Kidney (tissue), 22 donors: ENCODE measurements at places on chromosomes 3 and 15. TPM values are rescaled to one million over a fixed set of nuclear protein-coding genes. Genes with fewer than 3 reads are reported as not detected.
A peak's percentile ranks its signal among the peaks of the same experiment; 100 is the strongest.

DNASE1L3 gene
- total RNA-seq, result 24.9 TPM

RTF1 gene
- 29.7 TPM for total RNA-seq

EOMES gene
- total RNA-seq, result 1.3 TPM

IL16 gene
- total RNA-seq, result 19.9 TPM

PIERCE2 gene
- 2.7 TPM for total RNA-seq

SLC24A5 gene
- not detected for total RNA-seq

DAZL gene
- total RNA-seq, result not detected

NR2E3 gene
- total RNA-seq, result 0.19 TPM

SELENOS gene
- 66.0 TPM for total RNA-seq

DNA sequence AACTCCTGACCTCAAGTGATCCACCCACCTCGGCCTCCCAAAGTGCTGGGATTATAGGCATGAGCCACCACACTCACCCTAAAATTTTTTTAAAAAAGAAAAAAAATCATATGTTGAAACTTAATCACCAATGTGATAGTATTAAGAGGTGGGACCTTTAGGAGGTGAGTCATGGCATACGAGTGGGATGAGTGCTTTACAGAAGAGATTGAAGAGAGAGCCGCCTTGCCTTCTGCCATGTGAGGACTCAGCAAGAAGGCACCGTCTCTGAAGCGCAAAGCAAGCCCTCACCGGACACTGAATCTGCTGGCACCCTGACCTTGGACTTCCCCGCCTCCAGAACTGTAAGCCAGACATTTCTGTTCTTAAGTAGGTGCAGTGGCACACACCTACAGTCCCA lies 5.5 kb downstream of the ARPIN start:
- H3K36me3 ChIP-seq, result no peaks in the 10 kb centered on the region
- no peak for DNase-seq
- H3K4me3 ChIP-seq, result no peak overlapping the region
- no peak overlapping the region for H3K27ac ChIP-seq
- no peaks in the 10 kb centered on the region for H3K4me1 ChIP-seq
- no peaks in the 10 kb centered on the region for H3K27me3 ChIP-seq

GRCh38 chr15:61750271-61751084 lies 309.8 kb downstream of the VPS13C start:
- no peaks in the 10 kb centered on the region for H3K36me3 ChIP-seq
- DNase-seq, result peak; percentile 59
- H3K4me3 ChIP-seq, result no peak overlapping the region

DNA sequence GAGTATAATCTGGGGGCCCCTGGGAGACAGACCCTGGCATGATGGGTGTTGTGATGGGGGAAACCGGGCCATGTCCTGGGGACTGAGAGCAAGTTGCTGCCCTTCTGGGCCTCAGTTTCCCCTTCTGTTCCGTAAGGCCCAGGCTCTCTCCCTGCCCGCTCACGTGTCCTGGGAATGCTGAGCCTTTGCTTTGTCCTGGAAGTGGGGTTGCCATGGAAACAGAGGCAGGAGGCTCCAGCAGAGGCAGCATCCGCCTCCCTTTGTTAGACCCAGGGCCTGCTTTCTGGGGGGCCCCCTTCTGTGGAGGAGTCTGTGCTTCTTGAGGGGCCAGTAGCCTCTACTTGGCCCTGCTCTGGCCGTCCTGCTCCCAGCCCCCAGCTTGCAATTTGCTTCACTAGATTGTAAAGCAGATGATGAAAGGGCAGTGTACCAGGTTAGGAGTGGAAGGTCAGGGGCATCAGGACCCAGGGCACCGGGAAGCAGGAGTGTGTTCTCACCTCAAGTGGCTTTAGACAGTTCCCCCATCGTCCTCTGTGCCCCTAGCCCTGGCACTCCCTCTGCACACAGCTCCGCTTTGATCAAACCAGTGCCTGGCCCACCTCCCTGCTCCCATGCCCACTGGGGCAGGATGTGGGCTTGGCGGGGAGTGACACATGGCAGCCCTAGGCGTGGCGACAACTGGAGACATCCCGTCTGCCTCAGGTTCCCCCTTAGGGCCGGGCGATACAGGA lies 105.6 kb downstream of the FBLN2 start:
- no peaks in the 10 kb centered on the region for H3K36me3 ChIP-seq
- H3K27me3 ChIP-seq, result no peaks in the 10 kb centered on the region
- H3K4me1 ChIP-seq, result peaks cover 4% of the 10 kb centered on the region

- H3K27me3 ChIP-seq, result no peaks in the 10 kb centered on the region
- H3K27ac ChIP-seq, result peak overlapping the region; percentile 94
- H3K4me1 ChIP-seq, result peaks cover 37% of the 10 kb centered on the region
- no peak overlapping the region for H3K4me3 ChIP-seq
- no peaks in the 10 kb centered on the region for H3K36me3 ChIP-seq
These were observed 43.0 kb downstream of the FLNB start for GRCh38 chr3:58051196-58051595.

GRCh38 chr3:44914936-44915335 lies 40.5 kb downstream of the TGM4 start:
- DNase-seq, result no peak
- no peaks in the 10 kb centered on the region for H3K36me3 ChIP-seq
- no peaks in the 10 kb centered on the region for H3K4me1 ChIP-seq
- H3K27ac ChIP-seq, result no peak overlapping the region

GRCh38 chr3:123781138-123781537 lies 103.0 kb downstream of the MYLK start:
- H3K4me3 ChIP-seq, result no peak overlapping the region
- no peak for DNase-seq
- no peaks in the 10 kb centered on the region for H3K27me3 ChIP-seq
- peaks cover 30% of the 10 kb centered on the region for H3K4me1 ChIP-seq
- H3K36me3 ChIP-seq, result no peaks in the 10 kb centered on the region
- no peak overlapping the region for H3K27ac ChIP-seq

DNA sequence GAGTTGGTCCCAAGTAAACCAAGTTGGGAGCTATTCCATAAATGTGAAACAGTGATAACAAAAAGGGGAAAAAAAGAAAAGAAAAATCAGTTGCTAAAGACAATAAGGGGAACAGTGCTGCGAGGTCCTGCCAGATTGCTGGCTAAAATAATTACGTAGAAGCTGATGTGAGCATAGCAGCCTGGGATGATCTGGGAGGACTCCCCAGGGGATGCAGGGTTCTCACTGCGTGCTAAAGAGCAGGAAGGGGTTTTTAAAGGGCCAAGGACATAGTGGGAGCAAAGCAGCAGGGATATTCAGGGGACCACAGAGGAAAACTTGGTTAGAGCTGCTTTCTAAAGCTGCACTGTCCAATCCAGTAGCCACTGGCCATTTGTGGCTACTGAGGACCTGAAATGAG lies 133.0 kb upstream of the UMPS start:
- H3K27me3 ChIP-seq, result no peaks in the 10 kb centered on the region
- no peak for DNase-seq
- no peak overlapping the region for H3K27ac ChIP-seq

- no peak overlapping the region for H3K27ac ChIP-seq
- no peak for DNase-seq
These were observed 228.0 kb upstream of the ADAMTS9 start for GRCh38 chr3:64915778-64916177.

DNA sequence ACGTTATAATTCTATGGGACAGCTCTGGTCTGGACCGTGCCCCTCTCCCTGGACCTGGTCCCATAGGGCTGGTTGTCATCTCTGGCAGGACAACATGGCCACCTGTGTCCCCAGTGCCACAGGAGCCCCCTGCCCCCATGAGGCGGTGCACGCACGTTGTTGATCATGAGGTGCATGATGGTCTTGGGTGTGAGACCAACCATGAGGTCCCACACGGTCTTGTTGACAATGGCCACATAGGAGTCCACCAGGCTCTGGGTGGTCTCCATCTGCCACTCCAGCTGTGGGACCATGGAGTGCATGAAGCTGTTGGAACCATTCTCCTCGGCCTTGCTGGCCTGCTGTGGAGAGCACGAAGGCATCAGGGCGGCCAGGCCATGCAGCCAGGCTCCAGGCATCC lies 19.7 kb downstream of the GOLGA6D start:
- DNase-seq, result no peak
- no peaks in the 10 kb centered on the region for H3K4me1 ChIP-seq
- H3K36me3 ChIP-seq, result no peaks in the 10 kb centered on the region

GRCh38 chr15:82111918-82112317 lies 66.1 kb upstream of the MEX3B start:
- DNase-seq, result no peak
- no peaks in the 10 kb centered on the region for H3K36me3 ChIP-seq
- H3K27ac ChIP-seq, result no peak overlapping the region
- H3K27me3 ChIP-seq, result no peaks in the 10 kb centered on the region

DNA sequence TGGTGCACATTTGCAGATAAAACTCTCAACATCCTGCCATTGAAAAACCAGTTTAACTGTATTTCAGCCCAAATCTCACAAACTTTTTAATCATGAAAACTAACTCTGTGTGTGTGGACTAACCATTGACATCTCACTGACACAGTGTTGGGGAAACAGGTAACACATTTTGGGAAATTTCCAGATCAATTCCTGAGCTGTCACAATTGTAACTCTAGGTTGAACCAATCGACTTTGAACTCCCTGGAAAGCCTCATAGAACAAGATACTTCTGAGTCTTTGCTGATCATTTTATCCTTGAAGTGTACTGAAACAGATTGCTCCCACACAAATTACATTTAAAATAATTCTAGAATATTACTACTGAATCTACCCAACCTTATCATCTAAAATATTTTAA lies 667.9 kb upstream of the NR2F2 start:
- no peak for DNase-seq
- H3K4me1 ChIP-seq, result no peaks in the 10 kb centered on the region

DNA sequence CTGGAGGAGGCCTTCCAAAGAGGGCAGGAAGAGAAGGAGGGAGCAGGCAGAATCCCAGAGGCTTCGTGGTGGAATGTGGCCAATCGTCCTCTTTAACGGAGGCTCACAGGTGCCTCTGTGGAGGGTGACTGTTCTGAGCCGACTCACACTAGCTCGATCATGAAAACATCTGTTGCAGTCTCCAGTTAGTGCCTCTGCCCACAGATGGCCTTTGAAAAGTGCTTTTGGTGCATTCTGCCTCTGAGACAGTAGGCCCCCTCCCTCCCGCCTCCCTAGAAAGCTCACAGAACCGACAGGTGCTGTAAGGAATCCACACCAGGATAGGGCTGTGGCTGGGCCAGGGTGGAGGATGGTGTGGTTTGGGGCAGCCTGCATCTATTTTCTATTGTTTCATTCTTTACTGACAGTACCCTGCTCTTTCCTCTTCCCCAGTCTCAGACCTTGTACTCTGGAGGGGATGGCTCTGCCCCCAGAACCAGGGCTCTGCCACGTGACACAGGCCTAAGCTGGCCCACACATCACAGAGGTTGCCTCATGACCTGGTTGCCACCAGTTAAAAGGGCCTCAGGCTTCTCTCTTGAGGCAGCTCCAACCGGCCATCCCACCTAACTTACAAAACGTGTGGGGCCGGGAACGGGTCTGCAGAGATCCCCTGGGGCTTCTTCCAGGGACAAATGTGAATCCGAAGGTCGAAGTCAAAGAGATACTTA lies 27.2 kb upstream of the PIGZ start:
- H3K27ac ChIP-seq, result no peak overlapping the region
- H3K4me3 ChIP-seq, result no peak overlapping the region
- H3K36me3 ChIP-seq, result no peaks in the 10 kb centered on the region
- DNase-seq, result no peak
- no peaks in the 10 kb centered on the region for H3K27me3 ChIP-seq
- H3K4me1 ChIP-seq, result no peaks in the 10 kb centered on the region

DNA sequence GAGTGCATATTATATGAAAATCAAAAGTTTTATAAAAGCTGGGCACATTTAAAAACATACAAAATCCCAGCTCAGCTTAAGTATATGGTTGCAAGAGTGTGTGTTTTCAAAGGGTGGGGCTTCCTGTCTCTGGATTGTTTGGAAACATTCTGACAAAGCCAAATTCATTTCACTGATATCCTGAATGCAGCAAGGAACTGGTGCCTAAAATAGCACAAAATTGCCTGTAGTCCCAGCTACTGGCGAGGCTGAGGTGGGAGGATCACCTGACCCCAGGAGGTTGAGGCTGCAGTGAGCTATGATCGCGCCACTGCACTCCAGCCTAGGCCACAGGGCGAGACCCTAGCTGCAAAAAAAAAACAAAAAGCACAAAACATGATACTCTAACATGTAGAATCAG lies 13.0 kb upstream of the TJP1 start:
- H3K27ac ChIP-seq, result no peak overlapping the region
- H3K36me3 ChIP-seq, result no peaks in the 10 kb centered on the region
- peak; percentile 50 for DNase-seq
- H3K4me1 ChIP-seq, result no peaks in the 10 kb centered on the region

GRCh38 chr3:134619301-134619615 lies 31.6 kb downstream of the KY start:
- no peak overlapping the region for H3K27ac ChIP-seq
- no peaks in the 10 kb centered on the region for H3K27me3 ChIP-seq
- no peaks in the 10 kb centered on the region for H3K4me1 ChIP-seq
- no peak overlapping the region for H3K4me3 ChIP-seq

- no peak overlapping the region for H3K4me3 ChIP-seq
- no peak overlapping the region for H3K27ac ChIP-seq
- DNase-seq, result no peak
- no peaks in the 10 kb centered on the region for H3K36me3 ChIP-seq
- H3K27me3 ChIP-seq, result no peaks in the 10 kb centered on the region
- H3K4me1 ChIP-seq, result no peaks in the 10 kb centered on the region
These were observed 91.6 kb upstream of the LIPC start for GRCh38 chr15:58340176-58340575.
